ENCODE measurements at places on chromosomes 4 and X.

- no peak for DNase-seq
These were observed 312.7 kb upstream of the GATB start for GRCh38 chr4:152073351-152074087.

DNA sequence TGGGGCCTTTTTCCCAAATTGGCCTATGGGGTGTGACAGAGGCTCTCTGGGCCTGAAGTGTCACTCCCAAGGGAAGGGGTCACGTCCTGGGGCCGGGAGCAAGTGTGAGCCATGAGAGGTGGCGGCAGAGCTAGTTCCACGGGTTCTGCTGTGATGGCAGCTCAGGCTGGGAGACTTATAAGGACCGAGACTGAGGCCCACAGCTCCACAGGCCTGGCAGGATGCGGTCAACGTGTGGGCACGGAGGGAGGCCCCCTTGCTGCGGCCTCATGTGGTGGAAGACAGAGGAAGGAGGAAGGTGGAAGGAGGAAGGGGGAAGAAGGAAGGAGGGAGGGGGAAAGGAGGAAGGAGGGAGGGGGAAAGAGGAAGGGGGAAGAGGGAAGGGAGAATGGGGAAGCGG is 7.2 kb upstream of the CPLX1 start:
- DNase-seq = no peak

GRCh38 chrX:137353404-137353803 is 212.5 kb upstream of the ZIC3 start:
- DNase-seq = no peak

GRCh38 chrX:41705680-41706374 is 17.1 kb downstream of the GPR34 start:
- DNase-seq = no peak

DNA sequence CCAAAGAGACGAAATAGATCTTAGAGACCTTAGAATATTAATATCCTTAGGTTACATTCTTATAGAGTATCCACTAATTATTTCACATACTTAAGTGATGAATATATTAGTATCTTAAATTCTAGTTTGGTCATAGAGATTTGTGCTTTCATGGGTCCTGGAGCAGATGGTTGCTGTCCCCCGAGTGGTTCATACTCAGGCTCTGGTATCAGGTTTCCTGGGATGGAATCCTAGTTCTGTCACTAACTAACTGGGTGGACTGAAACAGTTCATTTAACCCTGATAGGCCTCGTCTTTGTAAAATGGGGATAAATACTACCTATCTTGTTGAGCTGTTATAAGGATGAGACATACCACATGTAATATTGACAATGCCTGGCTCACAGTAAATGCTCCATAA is 264.6 kb downstream of the TENM3 start:
- no peak for DNase-seq

DNA sequence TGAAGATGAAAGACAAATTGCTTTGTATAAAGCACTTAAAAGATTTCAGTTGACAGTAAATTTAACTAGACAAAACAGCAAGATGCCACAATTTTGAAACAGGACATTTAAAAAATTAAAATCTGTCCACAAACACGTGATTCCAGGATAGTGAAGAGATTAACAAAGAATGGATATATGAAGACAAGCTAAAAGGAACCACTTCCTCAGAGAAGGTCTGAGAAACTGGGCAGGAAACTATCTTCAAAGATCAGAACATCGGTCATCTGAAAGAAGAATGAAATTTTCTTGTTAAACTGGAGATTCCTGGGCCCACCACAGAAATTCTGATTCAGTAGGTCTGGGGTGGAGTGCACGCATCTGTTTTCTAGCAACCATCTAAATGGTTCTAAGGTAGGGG is 1.4 kb downstream of the RWDD4 start:
- DNase-seq = no peak

- DNase-seq = no peak
These were observed 544.8 kb upstream of the ADGRL3 start for GRCh38 chr4:60655356-60655755.

DNA sequence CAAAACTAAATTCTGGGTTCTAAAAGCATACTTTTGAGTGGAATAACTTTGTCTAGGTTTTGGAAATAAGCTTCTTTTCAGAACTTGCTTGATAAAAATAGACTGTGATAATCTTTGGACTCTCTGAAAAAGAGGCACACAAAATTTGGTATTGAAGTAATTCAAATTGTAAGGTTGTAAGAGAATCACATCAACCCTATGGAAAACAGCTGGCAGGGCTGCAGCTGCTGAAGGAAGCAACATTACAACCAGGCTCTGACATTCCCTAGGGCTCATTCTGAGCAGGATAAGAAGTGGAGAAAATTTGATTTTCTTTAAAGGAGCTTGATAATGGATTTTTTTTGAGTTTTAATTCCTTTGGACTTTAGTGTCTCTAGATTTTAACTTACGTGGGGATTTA is 147.6 kb downstream of the FSTL5 start:
- DNase-seq = no peak

Measured in type B pancreatic cell (in vitro differentiated cells).